ENCODE measurements at places on chromosomes 7 and 10.

DNA sequence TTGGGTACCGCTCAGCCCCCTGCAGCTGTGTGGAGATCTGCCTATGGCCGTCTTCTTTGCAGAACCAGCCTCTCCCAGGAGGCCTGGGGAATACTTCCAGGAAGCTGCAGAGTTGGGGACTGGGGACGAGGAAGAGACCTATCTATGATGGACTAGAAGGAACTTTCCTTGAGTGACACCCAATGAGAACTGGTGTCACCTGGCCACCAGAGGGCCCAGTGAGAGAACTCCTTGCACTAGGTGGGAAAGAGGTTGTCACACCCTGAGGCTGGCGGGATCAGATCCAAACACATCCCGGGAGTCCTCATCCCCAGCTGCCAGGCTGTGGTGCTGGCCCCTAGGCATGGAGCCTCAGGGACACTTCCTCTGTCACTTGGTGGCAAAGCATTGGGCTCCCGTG, 4.9 kb upstream of the GRID2IP start:
- no peak for DNase-seq

- DNase-seq, result no peak
Measured at GRCh38 chr10:5603848-5604170, 62.6 kb downstream of the ASB13 start.

- DNase-seq, result no peak
Measured at GRCh38 chr7:37071124-37071523, 346.8 kb upstream of the AOAH start.

- DNase-seq, result no peak
Measured at GRCh38 chr10:33162248-33162575, 172.3 kb downstream of the NRP1 start.

- no peak for DNase-seq
Measured at GRCh38 chr7:117870448-117871130, 2.7 kb downstream of the CTTNBP2 start.

DNA sequence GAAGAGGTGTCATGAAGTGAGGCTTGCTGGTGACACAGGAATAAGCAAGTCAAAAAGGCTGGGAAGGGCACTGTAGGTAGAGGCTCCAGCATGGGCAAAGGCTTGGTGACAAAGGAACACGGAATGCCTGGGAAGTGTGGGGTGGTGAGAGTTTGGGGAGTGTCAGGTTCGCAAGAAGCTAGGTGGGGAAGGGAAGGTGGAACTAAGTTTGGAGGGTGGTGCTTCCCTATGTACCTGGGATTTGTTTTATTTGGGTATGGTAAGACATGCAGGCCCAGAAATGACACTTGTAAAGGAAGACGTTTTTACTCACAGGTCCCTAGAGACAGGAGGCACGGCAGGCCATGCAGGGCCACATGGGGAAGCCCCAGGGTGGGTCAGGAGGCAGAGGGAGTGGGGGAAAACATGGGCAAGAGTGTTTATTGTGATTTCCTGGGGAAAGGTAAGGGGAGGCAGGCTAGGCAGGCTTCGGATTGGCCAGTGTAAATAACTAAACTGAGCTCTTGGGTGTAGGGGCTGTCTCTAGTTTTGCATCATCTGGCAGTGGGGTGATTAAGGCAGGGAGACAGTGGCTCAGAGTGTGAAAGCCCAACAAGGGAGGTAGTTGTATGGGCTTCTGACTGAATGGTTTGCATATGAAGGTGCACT, 52.1 kb downstream of the SH2D4B start:
- no peak for DNase-seq

DNA sequence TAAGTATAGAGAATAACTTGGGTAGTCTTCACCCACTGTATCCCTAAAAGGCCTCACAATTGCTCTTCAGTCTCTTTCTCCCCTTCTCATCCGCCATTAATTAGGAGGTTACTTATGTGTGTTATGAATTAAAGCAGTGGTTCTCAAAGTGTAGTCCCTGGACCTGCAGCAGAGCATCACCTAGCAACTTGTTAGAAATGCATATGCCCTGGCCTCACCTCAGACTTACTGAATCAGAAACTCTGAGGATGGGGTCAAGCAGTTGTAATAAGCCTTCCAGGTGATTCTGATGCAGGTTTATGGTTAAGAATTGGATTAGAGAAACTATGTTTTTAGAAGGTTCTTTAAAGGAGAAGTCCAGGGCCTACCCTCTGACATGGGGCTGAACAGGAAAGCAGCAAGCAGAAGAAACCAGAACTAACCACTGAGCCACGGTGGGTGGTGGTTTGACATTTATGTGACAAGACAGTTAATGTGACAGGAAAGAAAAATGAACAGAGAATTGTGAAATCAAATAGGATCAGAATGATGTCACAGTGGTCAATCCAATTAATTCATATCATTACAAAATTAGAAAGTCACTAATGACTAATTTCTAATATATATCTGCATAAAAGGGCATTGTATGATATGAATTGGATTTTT, 37.6 kb downstream of the ENTPD1 start:
- peak; percentile 93 for DNase-seq

GRCh38 chr10:12194752-12195271, 879 bp downstream of the NUDT5 start:
- peak; percentile 63 for DNase-seq

- DNase-seq, result no peak
Measured at GRCh38 chr10:75392271-75392670, 9.3 kb downstream of the ZNF503 start.

- DNase-seq, result peak; percentile 33
Measured at GRCh38 chr10:78597796-78598555, 470.8 kb upstream of the ZMIZ1 start.

DNA sequence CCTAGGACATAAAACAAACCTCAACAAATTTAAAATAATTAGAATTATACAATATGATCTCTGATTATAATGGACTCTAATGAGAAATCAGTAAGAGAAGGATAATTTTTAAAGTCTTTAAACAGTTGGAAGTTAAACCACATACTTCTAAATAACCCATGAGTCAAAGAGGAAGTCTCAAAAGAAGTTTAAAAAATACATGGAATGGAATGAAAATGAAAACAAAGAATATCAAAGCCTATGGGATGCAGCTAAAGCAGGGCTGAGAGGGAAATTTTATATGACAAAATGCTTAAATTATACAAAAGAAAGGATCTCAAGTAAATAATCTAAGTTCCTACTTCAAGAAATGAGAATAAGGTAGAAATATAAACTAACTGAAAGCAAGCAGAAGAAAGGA, 460.5 kb downstream of the RPS24 start:
- DNase-seq, result no peak

GRCh38 chr10:67211680-67212079, 285.8 kb downstream of the LRRTM3 start:
- DNase-seq, result no peak

DNA sequence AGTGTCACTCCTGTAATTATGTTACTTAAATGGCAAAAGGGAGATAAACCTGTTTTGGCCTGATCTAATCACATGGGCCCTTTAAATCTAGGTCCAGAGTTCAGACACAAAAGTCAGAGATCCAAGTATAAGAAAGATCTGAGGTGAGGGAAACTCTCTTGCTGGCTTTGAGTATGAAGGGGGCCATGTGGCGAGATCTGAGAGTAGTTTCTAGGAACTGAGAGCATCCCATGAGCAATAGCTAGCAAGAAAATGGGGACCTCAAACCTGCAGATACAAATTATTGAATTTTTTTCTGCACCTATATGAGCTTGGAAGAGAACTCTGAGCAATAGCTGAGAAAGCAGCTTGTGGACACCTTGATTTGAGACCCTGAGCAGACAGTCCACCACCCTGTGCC, 27.6 kb downstream of the ANKRD7 start:
- DNase-seq, result no peak

- DNase-seq, result no peak
Measured at GRCh38 chr10:69307434-69307833, 29.1 kb downstream of the HK1 start.

- DNase-seq, result no peak
Measured at GRCh38 chr10:76045174-76045573, 613.8 kb downstream of the LRMDA start.

DNA sequence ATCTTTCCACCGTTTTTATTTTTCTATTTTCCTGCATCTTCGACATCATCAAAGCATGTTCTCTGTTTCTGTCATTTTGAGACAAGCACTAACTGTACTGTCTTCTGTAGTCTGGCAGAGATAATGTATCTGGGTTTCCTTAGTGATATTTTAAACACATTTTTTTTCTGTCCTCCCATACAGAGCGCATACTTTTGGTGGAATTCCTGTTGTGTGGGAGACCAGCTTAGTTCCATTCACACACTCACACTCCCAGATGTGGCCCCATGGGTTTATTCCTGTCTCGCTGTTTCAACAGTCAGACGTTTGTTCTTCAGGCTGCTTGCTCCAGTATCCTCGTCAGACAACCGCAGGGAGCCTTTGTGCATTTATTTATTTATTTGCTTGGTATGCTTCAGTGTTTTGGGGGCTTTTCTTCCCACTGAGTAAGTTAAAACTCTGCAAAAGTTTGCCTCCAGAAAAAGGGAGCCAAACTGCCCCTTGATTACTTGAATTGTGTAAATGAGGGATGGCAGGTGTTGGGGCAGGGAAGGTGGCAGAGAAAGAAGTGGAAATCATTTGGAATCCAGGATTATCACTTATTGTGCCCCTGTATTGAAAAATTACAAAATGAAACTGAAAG, 456.8 kb upstream of the KLF6 start:
- no peak for DNase-seq

DNA sequence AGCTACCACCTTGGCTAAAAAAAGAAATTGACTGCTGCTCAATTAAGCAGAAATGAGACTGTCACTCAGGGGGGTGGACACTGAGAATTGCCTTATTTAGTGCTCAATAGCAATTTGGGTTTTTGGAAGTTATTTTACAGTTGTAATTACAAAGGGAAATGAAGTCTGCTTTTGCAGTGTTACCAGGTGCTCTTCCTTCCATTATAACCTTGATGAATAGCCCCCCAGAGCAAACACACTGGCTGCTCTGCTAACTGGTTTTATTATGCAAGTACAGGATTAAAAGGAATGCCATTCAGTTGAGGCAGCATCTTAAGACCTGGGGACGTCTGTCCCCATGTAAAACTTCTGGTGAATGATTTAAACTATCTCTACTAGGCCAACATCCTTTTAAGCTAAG, 191.0 kb downstream of the EVX1 start:
- no peak for DNase-seq

DNA sequence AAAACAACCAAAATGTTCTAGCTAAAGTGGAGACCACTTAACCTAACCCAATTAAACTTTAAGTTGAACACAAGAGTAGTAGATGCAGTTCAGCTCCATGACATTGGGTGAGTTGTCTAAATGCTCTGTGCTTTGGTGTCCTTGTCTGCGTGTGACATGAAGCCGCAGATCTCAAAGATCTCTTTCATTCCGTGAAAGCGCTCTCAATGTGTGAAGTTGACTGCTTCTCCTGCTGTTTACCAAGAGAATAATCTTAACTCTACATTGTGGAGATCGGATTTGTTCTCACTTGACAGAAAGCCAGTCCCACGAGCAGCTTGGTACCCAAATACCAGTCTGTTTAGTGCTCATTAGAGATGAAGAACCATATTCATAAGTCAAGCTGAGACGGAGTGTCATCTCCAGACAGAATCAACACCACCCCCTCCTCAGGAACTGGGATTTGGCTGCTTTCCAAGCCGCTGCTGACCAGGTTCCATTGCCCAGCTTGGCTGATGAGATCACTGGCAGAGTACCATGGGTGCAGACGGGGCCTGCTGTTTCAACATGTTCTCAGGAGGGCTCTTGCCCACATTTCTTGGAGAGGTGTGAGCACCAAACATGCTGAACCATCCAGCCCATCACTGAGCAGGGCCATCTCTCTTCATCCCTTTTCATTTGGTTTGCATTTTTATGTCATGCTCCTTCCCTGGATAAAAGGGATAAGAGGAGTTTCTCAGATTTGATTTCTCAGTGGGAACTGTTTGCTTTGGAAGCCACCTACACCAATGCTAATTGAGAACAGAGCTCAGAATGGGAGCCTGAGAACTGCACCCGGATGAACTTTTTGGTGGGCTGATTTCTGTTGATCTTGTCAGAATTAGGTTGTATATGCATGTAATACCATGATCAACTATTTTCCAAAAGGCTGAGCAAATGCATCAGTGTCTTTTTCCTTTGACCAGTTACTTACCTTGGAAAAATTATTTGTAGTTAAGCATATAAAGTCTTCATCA, 95.8 kb upstream of the AGBL3 start:
- no peak for DNase-seq

GRCh38 chr7:25809441-25809840, 342.6 kb upstream of the NFE2L3 start:
- no peak for DNase-seq

DNA sequence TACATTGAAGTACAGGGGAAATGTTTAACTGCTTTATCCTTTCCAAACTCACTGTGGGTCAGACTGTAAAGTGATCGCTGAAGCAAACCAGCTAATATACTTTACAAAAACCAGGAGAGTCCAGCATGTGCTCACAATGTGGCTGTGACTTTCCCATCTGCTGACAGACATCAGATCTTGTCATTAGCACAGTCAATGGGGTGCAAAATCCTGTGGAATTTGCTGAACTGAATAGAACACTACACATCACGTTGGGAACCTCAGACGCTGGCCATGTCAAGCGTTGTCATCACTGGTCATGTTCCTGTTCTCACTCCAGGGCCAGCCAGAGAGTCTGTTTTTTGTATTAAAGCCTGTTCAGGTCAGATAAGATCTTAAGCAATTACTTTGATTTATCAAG, 83.4 kb downstream of the AGMO start:
- no peak for DNase-seq

DNA sequence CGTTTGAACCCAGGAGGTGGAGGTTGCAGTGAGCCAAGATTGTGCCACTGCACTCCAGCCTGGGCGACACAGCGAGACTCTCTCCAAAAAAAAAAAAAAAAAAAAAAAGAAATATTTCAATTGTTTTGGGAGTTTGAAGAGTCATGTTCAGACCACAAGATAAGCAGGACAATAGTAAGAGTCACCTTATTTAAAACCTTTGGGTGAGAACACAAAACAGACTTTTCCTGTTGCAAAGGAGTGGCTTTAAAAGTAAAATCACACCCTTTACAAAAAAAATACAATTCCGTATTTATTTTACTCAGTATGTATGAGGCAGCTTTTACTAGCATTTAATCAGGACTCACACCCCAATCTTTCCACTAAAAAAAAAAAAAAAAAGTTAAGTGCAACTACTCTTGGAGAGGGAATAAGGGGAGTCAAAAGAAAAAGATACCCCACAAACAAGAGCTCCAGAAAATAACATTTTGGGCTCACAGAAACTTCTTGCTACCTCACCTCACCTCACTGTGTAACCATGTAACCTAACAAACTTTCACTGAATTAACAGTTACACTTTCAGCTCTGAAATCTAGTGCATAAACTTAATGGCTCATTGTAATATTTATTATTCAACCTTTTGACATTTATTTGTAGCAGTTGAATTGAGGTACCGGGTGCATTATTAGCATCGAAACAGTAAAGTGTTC, 11.2 kb downstream of the SKIDA1 start:
- DNase-seq, result no peak

DNA sequence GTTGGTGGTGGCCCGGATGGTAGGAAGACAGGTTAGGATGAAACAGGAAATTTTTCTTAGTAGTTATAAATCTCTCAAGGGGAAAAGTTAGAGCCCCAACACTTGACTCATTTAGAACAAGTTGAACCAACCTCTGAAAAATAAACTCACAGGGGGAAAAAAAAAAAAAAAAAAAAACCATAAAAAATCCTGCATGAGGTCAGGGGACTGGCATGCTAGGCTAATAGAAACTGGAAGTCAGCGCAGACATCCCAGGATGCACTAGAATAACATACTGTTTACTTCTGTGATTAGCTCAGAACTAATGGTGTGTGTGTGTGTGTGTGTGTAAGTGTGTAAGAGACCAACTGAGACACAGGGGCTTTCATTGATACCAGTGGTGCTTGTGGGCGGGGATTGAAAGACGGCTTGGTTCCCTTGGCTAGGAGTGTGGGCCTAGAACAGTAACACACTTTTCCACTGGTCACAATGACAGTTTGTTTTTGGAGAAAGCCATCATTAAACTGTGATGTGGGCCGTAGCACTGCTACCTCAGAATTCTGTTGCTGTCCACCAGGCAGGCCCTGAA, 491.6 kb upstream of the GALNT17 start:
- no peak for DNase-seq
